ENCODE measurements at places on chromosomes 2 and 18. TPM values are rescaled to one million over a fixed set of nuclear protein-coding genes. Genes with fewer than 3 reads are reported as not detected.

The NCK2 gene
- 49.7 TPM for total RNA-seq

- H3K27me3 ChIP-seq = no peaks in the 10 kb centered on the region
- no peak overlapping the region for H3K27ac ChIP-seq
- DNase-seq = no peak
- no peaks in the 10 kb centered on the region for H3K36me3 ChIP-seq
These were observed 764.6 kb downstream of the TSN start for GRCh38 chr2:122519821-122520611.

DNA sequence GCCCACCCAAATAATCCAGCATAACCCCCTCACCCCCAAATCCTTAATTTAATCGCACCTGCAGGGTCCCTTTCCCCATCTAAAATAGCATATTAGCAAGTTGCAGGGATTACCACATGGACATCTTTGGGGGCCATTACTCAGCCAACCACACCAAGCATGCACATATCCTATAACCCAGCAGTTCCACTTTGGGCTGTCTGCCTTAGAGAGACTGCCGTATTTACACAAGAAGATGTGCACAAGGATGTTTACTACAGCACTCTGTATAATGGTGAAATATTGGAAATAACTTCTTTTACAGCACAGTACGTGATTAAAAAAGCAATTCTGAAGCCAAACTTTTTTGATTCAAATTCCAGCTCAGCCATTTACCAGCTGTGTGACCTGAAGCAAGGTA, 17.3 kb upstream of the LDLRAD4 start:
- no peak overlapping the region for H3K4me3 ChIP-seq
- DNase-seq = no peak
- peaks cover 5% of the 10 kb centered on the region for H3K27me3 ChIP-seq
- no peaks in the 10 kb centered on the region for H3K36me3 ChIP-seq

The DCDC2C gene
- not detected for total RNA-seq

The COPS7B gene
- 34.8 TPM for total RNA-seq

GRCh38 chr2:14303366-14304115, 329.0 kb upstream of the LRATD1 start:
- DNase-seq = no peak
- H3K36me3 ChIP-seq = no peaks in the 10 kb centered on the region
- H3K4me3 ChIP-seq = no peak overlapping the region
- no peaks in the 10 kb centered on the region for H3K4me1 ChIP-seq
- H3K27ac ChIP-seq = no peak overlapping the region

The STON1 gene
- total RNA-seq = 35.2 TPM

The SNTG2 gene
- 3.6 TPM for total RNA-seq

- no peak overlapping the region for H3K27ac ChIP-seq
- no peaks in the 10 kb centered on the region for H3K4me1 ChIP-seq
- H3K36me3 ChIP-seq = no peaks in the 10 kb centered on the region
- no peak overlapping the region for H3K4me3 ChIP-seq
These were observed 123.3 kb upstream of the TANK start for GRCh38 chr2:161036926-161037325.

GRCh38 chr18:10953672-10954071, 195.7 kb downstream of the PIEZO2 start:
- H3K4me3 ChIP-seq = no peak overlapping the region
- H3K27ac ChIP-seq = no peak overlapping the region
- H3K4me1 ChIP-seq = no peaks in the 10 kb centered on the region
- no peaks in the 10 kb centered on the region for H3K27me3 ChIP-seq
- no peak for DNase-seq
- no peaks in the 10 kb centered on the region for H3K36me3 ChIP-seq

DNA sequence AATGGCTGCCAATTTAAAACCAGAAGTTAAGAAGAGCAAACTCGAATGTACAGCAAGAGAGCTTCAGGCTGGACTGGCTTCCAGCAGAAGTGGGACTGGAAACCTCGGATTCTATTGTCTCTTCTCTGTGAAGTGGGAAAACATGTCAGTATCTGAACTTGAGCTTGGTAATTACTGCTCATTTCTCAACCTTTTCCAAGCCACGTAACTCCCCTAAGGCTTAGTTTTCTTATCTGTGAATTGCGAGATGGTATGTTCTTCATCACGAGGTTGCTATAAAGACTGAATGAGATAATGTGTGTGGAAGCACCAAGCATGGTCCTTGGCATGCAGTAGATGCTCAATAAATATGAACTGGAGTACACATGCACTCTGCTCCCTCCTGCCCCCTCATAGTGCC, 259.4 kb upstream of the SPRED2 start:
- H3K36me3 ChIP-seq = no peaks in the 10 kb centered on the region
- no peak overlapping the region for H3K27ac ChIP-seq
- no peaks in the 10 kb centered on the region for H3K4me1 ChIP-seq
- no peak overlapping the region for H3K4me3 ChIP-seq
- no peaks in the 10 kb centered on the region for H3K27me3 ChIP-seq

- no peak for DNase-seq
- H3K27ac ChIP-seq = no peak overlapping the region
- no peaks in the 10 kb centered on the region for H3K36me3 ChIP-seq
- H3K4me3 ChIP-seq = no peak overlapping the region
These were observed 24.8 kb downstream of the LPIN2 start for GRCh38 chr18:2987876-2988790.

The SIX2 gene
- total RNA-seq = not detected

The CASP8 gene
- 39.5 TPM for total RNA-seq

DNA sequence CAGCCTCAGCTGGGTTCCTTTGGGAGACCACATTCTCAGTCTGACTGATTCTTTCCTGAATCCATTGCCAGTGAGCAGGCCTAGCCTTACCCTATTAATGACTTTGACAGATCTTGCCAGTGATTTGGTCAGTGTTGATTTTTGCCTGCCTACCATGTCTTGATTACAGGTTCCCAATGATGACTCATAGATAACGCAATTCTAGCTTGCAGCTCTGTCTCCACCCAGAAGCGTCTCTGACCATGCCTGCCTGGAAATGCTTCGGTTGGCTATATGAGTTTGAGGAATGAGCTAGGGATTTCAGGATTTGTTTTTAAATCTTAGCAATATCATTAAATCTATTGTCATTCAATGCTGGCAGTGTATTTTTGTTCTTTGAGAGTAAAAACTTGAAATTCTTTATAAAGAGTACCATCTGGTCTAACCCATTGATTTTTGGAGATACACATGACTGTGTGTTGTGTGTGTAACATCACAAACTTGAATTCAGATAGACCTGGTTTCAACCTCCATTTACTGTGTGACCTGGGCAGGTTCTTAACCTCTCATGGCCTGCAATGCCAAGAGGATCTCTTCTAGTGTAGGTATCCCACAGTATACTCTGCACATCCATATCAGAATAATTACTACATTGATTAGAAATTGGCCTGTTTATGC, 57.0 kb downstream of the CCDC150 start:
- H3K27me3 ChIP-seq = no peaks in the 10 kb centered on the region
- no peaks in the 10 kb centered on the region for H3K36me3 ChIP-seq
- no peak for DNase-seq
- no peaks in the 10 kb centered on the region for H3K4me1 ChIP-seq
- H3K4me3 ChIP-seq = no peak overlapping the region
- H3K27ac ChIP-seq = no peak overlapping the region

- no peaks in the 10 kb centered on the region for H3K4me1 ChIP-seq
- no peak overlapping the region for H3K27ac ChIP-seq
- H3K36me3 ChIP-seq = no peaks in the 10 kb centered on the region
- H3K27me3 ChIP-seq = no peaks in the 10 kb centered on the region
These were observed 488.2 kb downstream of the PARD3B start for GRCh38 chr2:205033431-205033830.
